ENCODE measurements at places on chromosomes 5 and 9.

DNA sequence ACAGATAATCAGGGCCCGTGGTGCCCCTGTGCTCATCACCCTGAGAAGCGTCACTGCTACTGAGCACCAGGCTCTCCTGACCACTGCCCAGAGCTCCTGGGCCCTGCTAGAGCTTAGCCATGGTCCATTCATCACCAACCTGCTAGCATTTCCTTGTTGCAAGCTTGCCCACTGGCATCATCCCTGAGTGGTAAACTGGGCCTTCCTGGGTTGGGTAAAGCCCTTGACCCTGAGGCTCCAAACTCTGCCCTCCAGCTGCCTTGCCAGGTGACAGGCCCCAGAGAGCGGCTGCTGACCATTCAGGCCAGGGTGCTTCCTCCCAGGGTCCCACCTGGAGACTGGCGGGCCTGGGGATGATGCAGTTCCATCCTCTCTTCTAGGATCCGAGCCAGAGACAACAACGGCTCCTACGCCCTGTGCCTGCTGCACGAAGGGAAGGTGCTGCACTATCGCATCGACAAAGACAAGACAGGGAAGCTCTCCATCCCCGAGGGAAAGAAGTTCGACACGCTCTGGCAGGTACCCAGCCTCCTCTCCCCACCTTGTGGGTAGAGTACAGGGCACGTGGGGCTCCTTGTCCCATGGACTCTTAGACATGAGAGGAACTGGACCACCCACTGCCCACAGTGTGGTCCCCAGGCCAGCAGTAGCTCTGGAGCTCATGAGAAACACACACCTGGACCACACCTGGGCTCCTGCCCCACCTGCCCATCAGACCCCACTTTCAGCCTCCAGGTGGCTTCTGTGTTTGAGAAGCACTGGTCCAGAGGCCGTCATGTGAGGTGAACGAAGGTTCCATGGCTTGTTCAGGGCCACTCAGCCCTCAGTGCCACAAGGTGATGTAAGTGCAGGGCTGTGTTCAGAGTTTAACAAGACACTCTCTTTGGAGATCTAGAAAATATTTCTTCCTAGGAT is 60.5 kb downstream of the SYK start:
- no peaks in the 10 kb centered on the region for H3K27me3 ChIP-seq
- no peak overlapping the region for H3K27ac ChIP-seq
- no peak for DNase-seq
- peaks cover 24% of the 10 kb centered on the region for H3K4me1 ChIP-seq
- no peaks in the 10 kb centered on the region for H3K36me3 ChIP-seq

DNA sequence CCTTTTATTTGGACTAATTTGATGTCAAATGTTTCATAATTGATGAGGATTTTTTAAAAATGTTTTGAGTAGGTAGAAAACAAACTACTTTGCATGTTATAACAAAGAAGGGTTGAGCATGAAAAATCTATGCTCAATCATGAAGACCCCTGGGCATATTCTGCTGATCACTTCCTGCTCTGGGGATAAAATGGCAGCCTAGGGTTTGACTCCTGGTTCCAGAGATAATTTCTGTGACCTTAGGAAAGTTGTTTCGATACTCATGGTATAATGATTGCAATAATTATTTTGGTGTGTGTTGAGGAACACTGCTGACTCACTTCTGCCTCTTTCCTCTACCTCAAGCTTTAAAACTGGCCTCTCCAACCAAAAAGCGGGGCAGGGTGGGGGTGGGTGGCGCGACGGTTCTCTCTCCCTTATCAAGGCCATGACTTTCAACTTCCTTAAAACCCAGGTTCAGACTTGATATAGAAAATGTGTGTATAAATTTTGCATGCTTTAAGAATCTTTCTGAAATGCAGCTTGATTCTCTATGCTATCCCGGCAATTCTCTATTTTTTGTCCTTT is 6.0 kb upstream of the PIP5K1B start:
- no peaks in the 10 kb centered on the region for H3K36me3 ChIP-seq
- DNase-seq: no peak
- H3K27me3 ChIP-seq: peaks cover 73% of the 10 kb centered on the region
- no peak overlapping the region for H3K27ac ChIP-seq
- peaks cover 1% of the 10 kb centered on the region for H3K4me1 ChIP-seq
- H3K4me3 ChIP-seq: no peak overlapping the region

- no peak overlapping the region for H3K27ac ChIP-seq
- no peak for DNase-seq
- H3K36me3 ChIP-seq: no peaks in the 10 kb centered on the region
- H3K4me1 ChIP-seq: no peaks in the 10 kb centered on the region
- H3K4me3 ChIP-seq: no peak overlapping the region
- no peaks in the 10 kb centered on the region for H3K27me3 ChIP-seq
Measured at GRCh38 chr5:16061163-16061562, 118.4 kb downstream of the MARCHF11 start.

- peaks cover 26% of the 10 kb centered on the region for H3K27me3 ChIP-seq
- no peaks in the 10 kb centered on the region for H3K36me3 ChIP-seq
- no peak overlapping the region for H3K27ac ChIP-seq
- H3K4me3 ChIP-seq: no peak overlapping the region
- H3K4me1 ChIP-seq: no peaks in the 10 kb centered on the region
Measured at GRCh38 chr5:38547257-38547656, 9.2 kb downstream of the LIFR start.

GRCh38 chr9:30943446-30944224 is 1440.8 kb upstream of the ACO1 start:
- H3K36me3 ChIP-seq: no peaks in the 10 kb centered on the region
- no peak overlapping the region for H3K4me3 ChIP-seq
- no peak for DNase-seq
- no peaks in the 10 kb centered on the region for H3K27me3 ChIP-seq
- no peak overlapping the region for H3K27ac ChIP-seq

GRCh38 chr5:76143884-76144283 is 60.7 kb downstream of the SV2C start:
- H3K4me1 ChIP-seq: no peaks in the 10 kb centered on the region
- H3K27ac ChIP-seq: no peak overlapping the region
- DNase-seq: no peak
- no peaks in the 10 kb centered on the region for H3K36me3 ChIP-seq

- no peak overlapping the region for H3K27ac ChIP-seq
- H3K4me1 ChIP-seq: peaks cover 5% of the 10 kb centered on the region
- H3K4me3 ChIP-seq: no peak overlapping the region
- no peaks in the 10 kb centered on the region for H3K36me3 ChIP-seq
- DNase-seq: no peak
Measured at GRCh38 chr9:75041041-75041440, 12.9 kb upstream of the CARNMT1 start.

DNA sequence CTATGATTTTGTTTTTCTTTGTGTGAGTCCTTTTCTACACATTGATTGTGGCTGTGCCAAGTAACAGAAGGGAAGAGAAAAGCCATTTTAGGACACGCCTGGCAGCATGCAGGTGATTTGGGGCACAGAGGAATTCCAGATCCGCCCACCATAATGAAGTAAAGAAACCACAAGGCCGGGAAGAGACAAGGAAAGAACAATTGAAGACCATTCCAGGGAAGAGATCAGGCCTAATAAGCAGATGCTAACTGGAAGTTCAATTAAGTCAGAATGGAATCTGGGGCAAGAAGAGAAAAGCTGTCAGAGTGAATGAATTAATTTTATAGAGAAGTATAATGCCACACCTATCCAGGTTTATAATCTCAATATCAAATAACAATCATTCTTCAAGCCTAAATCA is 110.2 kb upstream of the ISL1 start:
- no peak overlapping the region for H3K4me3 ChIP-seq
- no peak for DNase-seq
- H3K27me3 ChIP-seq: no peaks in the 10 kb centered on the region
- H3K27ac ChIP-seq: no peak overlapping the region
- no peaks in the 10 kb centered on the region for H3K4me1 ChIP-seq

- H3K4me1 ChIP-seq: no peaks in the 10 kb centered on the region
- no peak overlapping the region for H3K27ac ChIP-seq
- no peaks in the 10 kb centered on the region for H3K27me3 ChIP-seq
- no peak for DNase-seq
Measured at GRCh38 chr5:61910771-61911170, 395.2 kb upstream of the KIF2A start.
